Right ventricle myocardium inferior (tissue), 1 donor: ENCODE measurements at places on chromosomes 11 and 22. TPM values are rescaled to one million over a fixed set of nuclear protein-coding genes. Genes with fewer than 3 reads are reported as not detected.

DNA sequence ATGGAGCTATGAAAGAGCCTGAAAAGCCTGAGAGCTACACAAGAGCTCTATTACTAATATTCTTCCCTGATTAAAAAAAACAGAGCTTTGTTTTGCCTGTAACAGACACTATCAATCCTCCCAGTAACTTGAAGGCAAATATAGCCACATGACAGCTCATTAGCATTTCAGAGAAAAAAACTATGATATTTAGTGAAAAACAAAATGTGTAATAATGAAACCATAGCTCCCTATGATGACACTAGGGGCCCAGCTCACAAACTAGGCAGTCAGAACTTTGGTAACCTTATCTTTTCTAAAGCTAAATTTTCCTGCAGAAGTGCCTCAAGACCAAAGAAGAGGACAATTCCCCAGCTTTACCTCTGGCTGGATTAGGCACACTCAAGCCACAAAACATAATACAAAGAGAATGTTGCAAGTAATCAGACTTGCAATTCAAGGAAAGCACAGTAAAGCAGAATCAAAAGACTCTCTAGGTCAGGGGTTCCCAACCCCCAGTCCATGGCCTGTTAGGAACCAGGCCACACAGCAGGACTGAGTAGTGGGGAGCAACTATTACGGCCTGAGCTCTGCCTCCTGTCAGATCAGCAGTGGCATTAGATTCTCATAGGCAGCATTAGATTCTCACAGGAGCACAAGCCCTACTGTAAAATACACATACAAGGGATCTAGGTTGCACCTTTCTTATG, 53.3 kb downstream of the MRTFA start:
- DNase-seq, result no peak

Gene SPDYC
- not detected for total RNA-seq

GRCh38 chr11:73944085-73944484, 6.7 kb upstream of the DNAJB13 start:
- no peak for DNase-seq

DNA sequence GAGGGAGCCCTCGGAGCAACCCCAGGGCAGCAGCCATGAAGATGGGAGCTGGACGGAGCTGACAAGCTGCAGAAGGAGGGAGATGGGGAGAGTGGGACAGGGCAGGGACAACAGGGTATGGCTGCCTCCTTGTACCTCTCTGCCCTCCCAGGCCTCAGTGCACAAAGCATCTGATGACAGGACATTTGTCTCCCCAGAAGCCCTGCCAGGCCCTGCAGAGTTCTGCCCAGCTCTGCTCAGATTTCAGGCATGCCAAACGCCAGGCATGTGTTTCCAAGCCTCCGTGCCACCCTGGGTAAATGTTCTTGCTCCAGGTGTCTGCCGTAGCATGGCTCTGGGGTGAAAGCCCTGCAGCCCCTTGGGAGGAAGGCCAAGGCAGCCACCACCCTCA, 1.1 kb upstream of the IFITM10 start:
- peak; percentile 56 for DNase-seq

Gene AQP11
- 0.78 TPM for total RNA-seq
